LHCN-M2 (cell line): ENCODE measurements at places on chromosomes 7 and 10.
A peak's percentile ranks its signal among the peaks of the same experiment; 100 is the strongest.

GRCh38 chr10:75592791-75593643 lies 161.6 kb downstream of the LRMDA start:
- DNase-seq, result no peak

DNA sequence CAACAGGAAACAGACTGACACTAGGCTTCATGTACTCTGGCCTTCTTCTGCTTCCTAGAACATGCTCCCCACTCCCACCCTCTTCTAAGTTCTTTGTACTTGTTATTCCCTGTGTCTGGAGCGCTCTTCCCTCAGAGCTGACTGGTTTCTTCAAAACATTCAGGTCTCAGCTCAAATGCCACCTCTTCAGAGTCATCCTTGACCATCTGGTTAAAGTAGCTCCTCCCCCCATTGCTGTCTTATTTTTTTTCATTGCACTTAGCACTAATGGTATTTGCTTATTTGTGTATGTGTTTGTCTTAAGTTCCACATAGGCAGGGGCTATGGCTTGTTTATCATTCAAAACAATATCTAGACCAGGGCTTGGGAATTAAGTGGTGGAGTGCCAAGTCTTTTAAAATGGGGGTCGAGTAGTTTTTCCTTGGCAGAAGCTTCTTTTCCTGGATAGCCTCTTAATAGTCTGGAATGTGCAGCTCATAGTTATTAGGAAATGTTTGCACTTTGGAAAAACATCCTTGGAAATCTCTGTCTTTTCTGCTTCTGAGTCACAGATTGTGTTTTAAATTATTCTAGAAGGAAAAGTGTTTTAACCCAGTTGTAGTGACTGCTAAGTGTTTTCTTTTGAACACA lies 60.0 kb downstream of the RALA start:
- DNase-seq, result peak; percentile 59

DNA sequence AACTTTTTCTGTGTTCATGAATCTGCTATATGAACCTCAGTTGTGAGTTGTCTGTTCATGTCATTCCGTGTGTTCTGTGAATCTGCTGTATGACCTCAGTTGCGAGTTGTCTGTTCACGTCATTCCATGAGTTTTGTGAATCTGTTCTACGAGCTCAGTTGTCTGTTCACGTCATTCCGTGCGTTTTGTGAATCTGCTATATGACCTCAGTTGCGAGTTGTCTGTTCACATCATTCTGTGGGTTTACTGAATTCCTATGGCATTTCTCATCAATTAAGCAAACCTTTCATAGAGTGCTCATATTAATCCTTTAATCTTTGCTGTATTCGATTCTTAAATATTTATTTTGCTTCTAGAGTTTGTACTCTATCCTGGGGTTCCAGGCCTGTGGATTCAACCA lies 150.6 kb downstream of the DIP2C start:
- no peak for DNase-seq

- peak; percentile 74 for DNase-seq
Observed at GRCh38 chr7:17530244-17530643, 231.8 kb downstream of the AHR start.

GRCh38 chr10:93818086-93818485 lies 60.4 kb downstream of the LGI1 start:
- DNase-seq, result no peak

DNA sequence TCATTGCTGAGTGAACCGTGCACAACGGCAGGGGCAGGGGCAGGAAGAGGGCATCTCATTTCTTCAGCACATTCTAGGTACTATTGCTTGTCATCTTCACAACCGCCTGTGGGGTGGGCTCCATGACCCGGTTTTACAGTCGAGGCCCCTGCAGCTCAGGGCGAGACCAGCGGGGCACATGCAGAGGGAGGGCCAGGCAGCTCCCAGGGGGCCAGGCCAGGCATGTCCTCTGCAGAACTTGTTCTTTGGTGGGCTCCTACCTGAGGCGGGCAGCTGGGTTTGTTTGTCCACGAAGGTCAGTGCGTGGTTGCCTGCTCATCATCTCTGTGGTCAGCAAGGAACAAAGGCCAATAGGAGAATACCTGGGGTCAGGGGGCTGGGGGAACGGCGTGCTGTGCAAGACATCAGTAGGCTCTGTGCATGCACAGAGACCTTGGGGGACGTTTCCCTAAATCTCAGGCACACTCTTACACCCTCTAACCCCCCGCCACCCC lies 75.1 kb upstream of the LEP start:
- DNase-seq, result no peak

GRCh38 chr7:130216750-130217149 lies 9.1 kb downstream of the SSMEM1 start:
- DNase-seq, result no peak

GRCh38 chr7:6615723-6616555 lies 529 bp downstream of the ZNF853 start:
- no peak for DNase-seq

- peak; percentile 74 for DNase-seq
Observed at GRCh38 chr7:5525271-5526099, 101.9 kb upstream of the TNRC18 start.

DNA sequence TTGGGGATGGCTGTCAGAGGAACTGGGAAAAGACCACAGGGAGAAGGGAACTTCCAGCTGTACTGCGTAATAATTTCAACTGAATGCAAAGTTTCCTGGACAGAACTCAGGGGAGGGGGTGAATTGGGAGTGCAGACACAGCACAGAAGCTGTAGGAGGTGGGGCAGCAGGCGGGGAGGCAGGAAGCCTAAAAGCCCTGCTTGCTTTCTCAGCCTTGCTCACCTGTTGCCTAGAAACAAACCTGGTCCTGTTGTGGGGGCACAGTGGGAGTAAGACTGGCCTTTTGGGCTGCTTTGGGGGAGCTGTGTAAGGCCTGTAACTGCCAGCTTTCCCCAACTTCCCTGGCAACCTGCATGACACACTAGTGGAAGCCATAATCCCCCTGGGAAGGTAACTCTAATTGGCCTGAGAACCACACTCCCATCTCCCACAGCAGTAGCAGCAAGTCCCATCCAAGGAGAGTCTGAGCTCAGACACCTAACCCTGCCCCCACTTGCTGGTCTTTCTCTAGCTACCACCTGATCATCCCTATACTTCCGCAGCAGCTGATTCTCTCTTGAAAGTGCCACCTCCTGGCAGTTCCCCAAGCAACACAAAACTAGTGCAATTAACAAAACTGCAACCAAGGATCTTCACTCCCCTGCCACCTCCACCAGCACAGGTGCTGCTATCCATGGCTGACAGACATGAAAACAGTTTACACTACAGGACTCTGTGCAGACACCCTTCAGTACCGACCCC lies 1239.3 kb downstream of the SORCS1 start:
- no peak for DNase-seq

DNA sequence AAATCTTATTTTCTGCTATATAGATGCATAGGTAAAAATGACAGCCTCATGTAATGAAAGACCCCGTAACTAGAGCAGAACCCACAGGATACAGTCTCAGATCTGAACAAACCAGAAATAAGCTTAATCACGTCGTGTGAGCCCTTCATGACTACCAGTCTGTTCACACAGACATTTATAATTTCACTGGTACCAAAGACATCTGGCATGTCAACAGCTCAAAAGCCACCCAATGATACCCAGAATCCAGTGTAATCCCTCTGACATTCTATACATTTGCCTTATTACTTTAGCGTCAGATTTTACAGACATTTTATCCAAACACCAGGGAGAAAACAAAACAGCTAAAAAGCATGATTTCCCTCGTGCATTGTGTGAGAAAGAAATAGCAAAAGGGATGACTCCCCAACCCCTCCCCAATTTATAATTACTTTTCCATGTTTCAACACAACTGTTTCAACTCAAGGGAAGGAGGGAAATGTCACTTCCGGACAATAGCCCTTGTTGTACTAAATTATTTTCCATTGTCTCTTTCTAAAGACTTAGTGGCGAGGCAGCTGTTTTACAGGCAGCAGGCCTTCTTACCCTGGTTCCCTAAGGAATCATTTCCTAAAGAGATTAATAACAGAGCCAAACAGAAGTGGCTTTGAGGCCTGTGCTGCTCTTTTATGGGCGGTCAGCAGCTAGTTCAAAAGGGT lies 33.2 kb downstream of the DOCK4 start:
- DNase-seq, result peak; percentile 65

- DNase-seq, result no peak
Observed at GRCh38 chr7:135195968-135196629, 15.2 kb downstream of the WDR91 start.

- DNase-seq, result peak; percentile 5
Observed at GRCh38 chr10:9823268-9823930, 1194.3 kb upstream of the CELF2 start.

GRCh38 chr10:124917428-124918190 lies 24.3 kb upstream of the ZRANB1 start:
- peak; percentile 40 for DNase-seq

- no peak for DNase-seq
Observed at GRCh38 chr10:96618653-96619052, 31.8 kb upstream of the TM9SF3 start.

DNA sequence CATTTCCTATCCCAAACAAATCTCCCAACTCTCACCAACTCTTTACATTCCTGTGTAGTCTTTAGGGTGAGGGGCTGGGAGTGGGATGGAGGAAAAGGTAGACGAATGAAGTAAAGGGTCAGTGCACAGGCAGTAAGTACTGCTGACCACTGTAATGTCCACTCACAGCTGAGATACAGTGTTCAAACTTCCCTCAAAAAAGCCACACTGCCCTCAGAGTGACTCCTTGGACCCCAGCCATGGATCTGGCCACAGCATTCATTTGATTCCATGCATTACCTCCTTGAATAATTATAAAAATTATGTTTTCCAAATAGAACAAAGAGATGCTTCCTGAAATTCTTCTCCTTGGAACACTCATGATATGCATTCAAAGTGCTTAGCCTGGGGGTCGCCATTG lies 19.8 kb upstream of the HIPK2 start:
- no peak for DNase-seq

DNA sequence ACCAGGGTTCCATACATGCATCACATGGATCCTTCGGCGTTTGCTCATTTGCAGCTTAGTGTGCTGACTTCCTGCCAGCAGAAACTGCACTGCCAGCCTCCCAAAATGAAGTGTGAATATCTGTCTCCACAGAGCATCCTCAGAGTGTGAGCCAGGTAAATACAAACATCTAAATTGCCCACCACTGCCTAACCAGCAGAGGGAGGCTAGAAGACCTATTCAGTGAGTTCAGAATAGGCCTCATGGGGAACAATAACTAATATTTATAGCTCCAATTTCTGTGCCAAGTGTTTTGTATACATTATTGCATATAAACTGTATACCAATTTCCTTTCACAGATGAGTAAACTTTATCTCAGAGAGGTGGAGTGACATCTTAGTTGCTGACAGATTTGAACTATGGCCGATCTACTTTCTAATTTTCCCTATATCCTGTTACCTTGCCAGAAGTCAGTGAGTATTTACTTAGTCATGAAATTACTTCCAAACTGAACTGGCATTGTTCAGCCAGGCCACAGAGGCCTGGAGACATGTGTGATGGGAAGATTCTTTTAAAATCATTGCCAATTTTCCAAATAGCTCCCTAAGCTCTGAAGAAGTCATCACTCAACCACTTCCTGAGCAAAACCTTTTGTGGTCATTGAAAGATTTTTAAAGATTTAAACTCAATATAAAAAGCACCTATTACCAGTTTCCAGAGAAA lies 926.5 kb upstream of the GHITM start:
- DNase-seq, result no peak

- no peak for DNase-seq
Observed at GRCh38 chr7:16810112-16810511, 5.3 kb upstream of the AGR2 start.

DNA sequence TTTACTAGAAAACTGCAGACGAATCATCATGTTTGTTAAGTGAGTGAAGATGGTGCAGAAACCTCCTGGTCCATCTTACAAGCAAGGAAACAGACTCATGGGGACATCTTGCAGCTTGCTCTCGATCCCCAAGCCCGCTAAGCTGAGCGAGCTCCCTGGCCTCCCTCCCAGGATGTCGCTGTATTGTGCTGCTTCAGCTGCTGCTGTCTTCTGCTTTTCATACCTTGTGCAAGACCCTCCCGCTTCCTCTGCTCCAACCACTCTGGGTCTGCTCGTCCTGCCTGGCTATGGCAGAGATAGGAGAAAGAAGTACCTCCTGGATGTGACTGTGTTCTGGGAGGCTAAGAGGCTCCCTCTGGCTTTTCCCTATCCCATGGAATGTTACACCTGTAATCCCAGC lies 285.2 kb upstream of the FZD8 start:
- DNase-seq, result no peak

DNA sequence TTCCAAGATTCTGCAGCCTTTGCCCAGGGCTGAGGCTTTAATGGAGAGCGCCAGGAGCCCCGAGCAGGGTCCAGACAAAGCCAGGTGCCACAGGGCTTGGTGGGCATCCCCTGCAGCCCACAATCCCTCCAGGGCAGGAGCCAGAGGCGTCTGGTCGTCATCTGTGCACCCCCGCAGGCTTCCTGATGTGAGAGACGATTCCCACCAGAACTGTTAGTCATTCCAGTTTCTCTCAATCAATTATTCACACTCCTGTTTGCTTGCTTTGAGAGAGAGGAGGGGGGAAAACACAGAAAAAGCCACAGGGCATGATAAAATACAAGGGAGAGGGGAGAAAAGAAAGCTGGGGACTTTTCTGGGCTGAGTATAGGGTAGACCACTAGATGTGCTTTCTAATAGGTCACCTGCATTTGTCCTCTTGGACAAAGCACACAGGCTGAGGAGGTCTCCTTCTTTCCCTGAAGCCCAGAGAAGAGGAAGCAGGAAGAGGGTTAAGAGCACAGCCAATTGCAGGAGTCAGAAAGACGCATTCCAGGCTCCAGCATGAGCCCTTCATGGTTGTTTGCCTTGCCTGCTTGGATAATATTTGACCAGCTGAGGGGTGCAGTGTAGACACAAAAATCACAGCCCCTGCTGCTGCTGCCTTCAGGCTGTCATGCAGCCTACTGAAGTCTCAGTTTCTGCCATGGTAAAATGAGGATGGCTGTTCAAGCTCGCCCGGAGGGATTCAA lies 194.4 kb downstream of the PLXNA4 start:
- no peak for DNase-seq

- DNase-seq, result no peak
Observed at GRCh38 chr10:96678725-96679124, 41.6 kb downstream of the PIK3AP1 start.

GRCh38 chr7:47763063-47763974 lies 181.4 kb upstream of the TNS3 start:
- DNase-seq, result peak; percentile 89

GRCh38 chr10:29835055-29835454 lies 200.3 kb upstream of the SVIL start:
- DNase-seq, result no peak

- DNase-seq, result no peak
Observed at GRCh38 chr10:105063796-105064195, 422.7 kb downstream of the SORCS3 start.

GRCh38 chr7:23011222-23011924 lies 2.6 kb downstream of the HYCC1 start:
- DNase-seq, result no peak

GRCh38 chr7:132877573-132877972 lies 204.3 kb downstream of the CHCHD3 start:
- DNase-seq, result no peak

DNA sequence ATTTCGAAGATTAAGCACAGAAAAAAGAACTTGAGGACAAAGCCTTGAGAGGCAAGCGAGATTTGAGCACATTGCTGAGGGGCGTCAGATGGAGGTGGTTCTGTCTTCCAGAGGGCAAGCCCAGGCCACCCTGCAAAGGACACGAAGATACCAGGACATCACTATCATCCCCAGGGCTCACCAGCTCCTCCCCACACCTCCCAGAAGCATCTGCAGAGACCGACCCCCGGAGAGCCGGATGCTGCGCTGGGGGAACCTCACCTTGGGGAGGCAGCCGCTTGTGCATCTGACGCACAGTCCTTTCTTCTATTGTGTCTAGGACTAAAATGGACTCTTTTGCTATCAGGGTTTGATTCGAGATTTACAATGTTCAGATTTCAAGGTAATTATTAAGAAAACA lies 259.7 kb downstream of the DNAJB6 start:
- DNase-seq, result no peak
